ENCODE measurements at places on chromosomes 2 and 18.

DNA sequence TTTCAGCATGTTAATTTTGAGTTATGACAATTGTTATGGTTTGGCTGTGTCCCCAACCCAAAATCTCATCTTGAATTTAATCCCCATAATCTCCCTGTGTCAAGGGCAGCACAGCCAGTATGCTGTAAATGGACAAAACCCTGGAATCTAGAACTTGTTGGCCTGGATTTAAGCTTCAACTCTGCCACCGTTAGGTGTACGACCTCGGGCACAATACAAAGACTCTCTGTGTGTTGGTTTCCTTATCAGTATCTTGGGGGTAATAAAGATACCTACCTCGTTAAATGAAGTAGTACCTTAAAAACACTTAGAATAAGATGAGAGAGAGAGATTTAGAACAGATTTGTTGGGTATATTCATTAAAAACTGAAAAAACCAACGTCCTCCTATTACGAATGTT is 106.5 kb downstream of the CDH19 start:
- no peaks in the 10 kb centered on the region for H3K4me1 ChIP-seq
- H3K36me3 ChIP-seq: no peaks in the 10 kb centered on the region
- no peak overlapping the region for H3K27ac ChIP-seq
- DNase-seq: no peak
- H3K27me3 ChIP-seq: no peaks in the 10 kb centered on the region

DNA sequence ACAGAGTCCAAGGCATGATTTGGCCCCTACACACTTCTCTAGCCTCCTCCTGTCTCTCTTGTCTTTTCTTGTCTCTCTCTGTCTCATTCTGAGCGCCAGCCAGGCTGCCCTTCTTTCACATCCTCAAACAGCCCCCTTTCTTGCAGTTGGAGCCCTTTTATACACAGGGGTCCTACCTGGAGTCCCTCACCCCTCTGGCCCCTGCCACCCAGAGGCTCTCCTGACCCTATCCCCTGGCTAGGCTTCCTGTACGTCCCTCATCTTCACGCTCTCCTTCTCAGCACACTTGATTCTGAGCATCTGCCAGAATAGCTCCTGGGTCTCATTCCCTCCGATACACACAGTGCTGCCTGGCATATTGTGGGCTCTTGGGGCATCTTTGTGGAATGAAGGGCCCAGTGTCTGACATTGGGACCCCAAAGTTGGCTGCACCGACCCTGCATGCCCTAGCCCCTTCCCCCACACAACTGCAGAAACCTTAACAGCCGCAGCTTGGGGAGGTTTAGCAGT is 261.9 kb downstream of the DYSF start:
- no peak for DNase-seq
- H3K27ac ChIP-seq: no peak overlapping the region
- no peaks in the 10 kb centered on the region for H3K27me3 ChIP-seq
- no peak overlapping the region for H3K4me3 ChIP-seq

DNA sequence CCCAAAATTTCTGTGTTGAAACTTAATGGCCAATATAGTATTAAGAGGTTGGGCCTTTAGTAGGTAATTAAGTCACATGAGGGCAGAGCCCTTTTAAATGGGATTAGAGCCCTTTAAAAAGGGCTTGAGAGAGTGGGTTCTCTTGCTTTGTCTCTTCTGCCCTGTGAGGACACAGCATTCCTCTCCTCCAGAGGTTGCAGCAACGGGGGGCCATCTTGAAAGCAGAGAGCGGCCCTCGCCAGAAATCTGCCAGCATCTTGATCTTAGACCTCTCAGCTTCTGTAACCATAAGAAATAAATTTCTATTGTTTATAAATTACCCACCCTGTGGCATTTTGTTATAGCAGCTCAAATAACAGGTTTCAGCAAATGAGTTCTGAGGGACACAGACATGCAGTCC is 305.0 kb upstream of the LRP1B start:
- DNase-seq: no peak
- no peak overlapping the region for H3K27ac ChIP-seq
- no peaks in the 10 kb centered on the region for H3K27me3 ChIP-seq
- H3K4me1 ChIP-seq: no peaks in the 10 kb centered on the region
- H3K4me3 ChIP-seq: no peak overlapping the region

DNA sequence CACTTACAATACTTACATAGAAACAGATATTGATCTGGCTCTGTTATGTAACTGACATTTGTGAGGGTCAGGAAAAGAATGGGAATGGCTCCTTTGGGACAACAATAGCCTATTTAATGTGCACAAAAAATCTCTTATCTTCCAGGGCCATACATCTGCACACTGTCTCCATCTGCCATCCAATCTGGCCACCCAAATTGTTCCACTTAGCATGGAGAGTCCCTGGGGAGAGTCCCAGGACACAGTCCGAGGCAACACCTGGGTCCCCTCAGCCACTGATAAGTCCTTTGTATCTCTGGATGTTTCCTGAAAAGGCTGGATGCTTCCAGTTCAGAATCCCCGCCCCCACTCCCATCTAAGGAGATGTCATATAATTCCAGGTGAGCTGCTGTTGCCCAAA is 274.2 kb upstream of the NCKAP5 start:
- no peak overlapping the region for H3K4me3 ChIP-seq
- no peak for DNase-seq
- H3K36me3 ChIP-seq: no peaks in the 10 kb centered on the region
- peaks cover 4% of the 10 kb centered on the region for H3K4me1 ChIP-seq
- no peaks in the 10 kb centered on the region for H3K27me3 ChIP-seq
- no peak overlapping the region for H3K27ac ChIP-seq

DNA sequence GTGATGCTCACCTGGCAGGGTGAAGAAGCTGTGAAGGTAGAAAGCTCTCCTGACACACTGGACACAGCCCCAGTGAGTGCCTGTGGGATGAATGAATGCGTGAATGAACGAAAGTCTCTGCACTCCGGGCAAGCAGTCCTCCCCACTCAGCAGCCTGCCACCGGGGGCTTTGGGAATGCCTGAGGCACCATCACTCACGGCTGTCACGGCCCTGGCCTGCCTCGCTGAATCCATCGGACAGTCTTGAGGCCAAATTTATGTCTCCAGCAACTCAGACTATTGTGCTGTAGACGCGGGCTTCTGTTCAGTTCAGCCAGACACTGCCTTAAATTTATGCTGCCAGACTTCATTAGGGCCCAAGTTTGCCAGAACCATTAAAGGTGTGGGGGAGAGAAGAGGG is 62.9 kb upstream of the TEX51 start:
- H3K36me3 ChIP-seq: no peaks in the 10 kb centered on the region
- no peaks in the 10 kb centered on the region for H3K27me3 ChIP-seq
- H3K27ac ChIP-seq: no peak overlapping the region
- H3K4me1 ChIP-seq: no peaks in the 10 kb centered on the region
- no peak overlapping the region for H3K4me3 ChIP-seq

DNA sequence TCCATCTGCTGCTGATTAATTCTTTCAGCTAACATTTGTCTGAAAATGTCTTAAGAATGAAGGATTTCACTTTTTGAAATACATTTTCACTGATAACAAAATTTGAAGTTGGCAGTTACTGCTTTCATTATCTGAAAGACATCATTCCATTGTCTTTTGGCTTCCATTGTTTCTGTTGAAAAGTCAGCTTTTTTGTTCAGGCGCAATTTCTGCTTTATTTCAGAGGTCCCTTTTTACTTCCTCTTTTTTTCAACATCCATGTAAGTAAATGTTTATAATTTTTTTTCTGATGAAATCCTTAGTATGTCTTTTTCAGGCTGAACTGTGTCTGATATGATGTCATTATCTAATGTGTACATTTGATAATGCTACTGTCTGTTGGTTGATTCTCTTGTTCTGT is 184.2 kb downstream of the RND3 start:
- H3K36me3 ChIP-seq: no peaks in the 10 kb centered on the region
- no peaks in the 10 kb centered on the region for H3K27me3 ChIP-seq
- no peaks in the 10 kb centered on the region for H3K4me1 ChIP-seq
- DNase-seq: no peak
- H3K27ac ChIP-seq: no peak overlapping the region
- no peak overlapping the region for H3K4me3 ChIP-seq

- H3K4me1 ChIP-seq: peaks cover 22% of the 10 kb centered on the region
- no peaks in the 10 kb centered on the region for H3K36me3 ChIP-seq
- H3K4me3 ChIP-seq: no peak overlapping the region
- DNase-seq: no peak
Measured at GRCh38 chr18:22563164-22563583, 145.5 kb upstream of the CTAGE1 start.

GRCh38 chr2:105325389-105325963 is 4.1 kb downstream of the TGFBRAP1 start:
- no peak overlapping the region for H3K4me3 ChIP-seq
- H3K4me1 ChIP-seq: peaks cover 16% of the 10 kb centered on the region
- H3K27ac ChIP-seq: peak overlapping the region; percentile 27
- DNase-seq: no peak
